ENCODE measurements at places on chromosomes 3 and 15.

DNA sequence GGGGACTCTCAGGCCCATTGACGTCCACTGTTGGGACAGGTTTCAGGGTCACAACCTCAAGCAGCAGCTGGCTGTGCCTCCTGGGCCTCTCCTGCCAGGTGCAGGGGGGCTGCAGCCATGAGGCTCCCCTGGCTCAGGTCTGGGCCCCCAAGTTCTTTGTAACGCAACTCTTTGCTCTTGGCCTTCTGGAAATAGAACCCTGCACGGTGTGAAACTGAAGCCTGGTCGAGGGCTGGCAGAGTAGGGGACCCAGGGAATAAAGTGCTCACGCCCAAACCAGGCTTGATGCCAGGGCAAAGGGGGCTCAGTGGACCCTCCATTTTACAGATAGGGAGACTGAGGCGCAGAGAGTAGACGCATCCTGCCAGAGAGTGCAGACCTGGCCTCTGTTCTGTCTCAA, 771 bp downstream of the CALML4 start:
- no peak for DNase-seq

DNA sequence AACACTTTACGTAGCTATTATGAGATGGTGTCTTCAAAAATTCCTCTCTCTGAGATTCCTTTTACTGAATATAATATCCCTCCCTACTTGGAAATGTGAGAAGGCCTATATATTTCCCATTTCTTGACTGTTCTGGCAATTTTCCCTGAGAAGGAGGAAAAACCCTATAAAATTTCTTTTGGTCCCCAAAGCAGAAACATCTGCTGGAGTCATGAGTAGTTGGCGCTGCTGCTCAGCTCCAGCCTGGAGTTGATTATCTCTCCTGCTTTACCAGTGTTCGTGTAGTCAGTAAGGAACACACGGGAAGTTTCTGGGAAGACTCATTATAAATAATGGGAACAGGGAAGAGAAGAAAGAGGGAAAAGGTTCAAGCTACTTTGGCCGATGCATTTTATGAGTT, 680.1 kb downstream of the EPHA3 start:
- no peak for DNase-seq

DNA sequence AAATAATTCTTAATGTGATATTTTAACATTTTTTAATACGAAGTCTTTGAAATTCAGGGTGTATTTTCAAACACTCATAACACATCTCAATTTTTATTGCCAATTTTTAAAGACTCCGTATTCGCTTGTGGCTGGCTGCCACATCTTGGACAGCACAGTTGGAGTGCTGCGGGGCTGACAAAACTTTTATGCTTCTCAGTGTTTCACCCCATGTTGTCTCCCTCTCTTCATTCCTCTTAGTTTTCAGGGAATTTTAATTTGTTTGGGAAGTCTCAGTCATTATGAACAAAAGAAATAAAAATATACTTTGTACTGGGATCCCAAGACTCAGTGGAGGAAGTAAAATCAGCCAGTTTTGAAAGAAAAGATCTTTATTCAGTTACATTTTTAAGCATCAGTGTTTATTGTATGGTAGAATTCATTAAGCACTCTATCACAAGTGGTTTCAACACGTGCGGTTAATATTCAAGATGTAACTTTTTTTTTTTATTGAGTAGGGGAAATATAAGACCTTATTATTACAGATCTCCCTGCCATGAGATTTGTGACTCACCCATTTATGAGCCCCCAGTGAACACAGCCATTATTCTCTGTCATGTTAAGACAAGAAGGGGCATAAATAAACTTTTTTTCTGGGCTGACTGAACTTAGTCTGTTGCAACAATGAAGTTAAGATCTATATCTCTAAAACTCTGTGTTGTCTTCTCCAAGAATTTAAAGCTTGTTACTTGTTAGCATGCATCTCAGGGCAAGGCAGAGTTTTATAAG, 26.8 kb downstream of the KAT2B start:
- DNase-seq = no peak

DNA sequence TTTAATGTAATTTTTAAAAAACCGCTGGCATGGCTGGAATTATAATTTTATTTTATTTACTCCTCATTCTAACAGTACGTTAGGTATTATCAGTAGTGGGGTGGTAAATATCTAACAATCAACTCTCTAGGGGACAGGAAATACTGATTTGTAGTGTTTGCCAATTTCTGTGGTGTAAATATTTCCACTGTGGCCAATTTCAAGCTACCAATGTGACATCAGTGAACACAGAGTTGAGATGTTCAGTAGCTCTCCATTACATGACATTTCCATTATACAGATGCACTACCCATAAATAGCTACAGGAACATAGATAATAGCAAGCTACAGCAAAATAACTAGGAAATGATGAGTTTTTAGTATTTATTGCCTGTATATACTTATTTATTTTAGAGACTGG, 10.0 kb upstream of the ARL8B start:
- no peak for DNase-seq

GRCh38 chr15:98807262-98807661, 158.9 kb downstream of the IGF1R start:
- DNase-seq = no peak

DNA sequence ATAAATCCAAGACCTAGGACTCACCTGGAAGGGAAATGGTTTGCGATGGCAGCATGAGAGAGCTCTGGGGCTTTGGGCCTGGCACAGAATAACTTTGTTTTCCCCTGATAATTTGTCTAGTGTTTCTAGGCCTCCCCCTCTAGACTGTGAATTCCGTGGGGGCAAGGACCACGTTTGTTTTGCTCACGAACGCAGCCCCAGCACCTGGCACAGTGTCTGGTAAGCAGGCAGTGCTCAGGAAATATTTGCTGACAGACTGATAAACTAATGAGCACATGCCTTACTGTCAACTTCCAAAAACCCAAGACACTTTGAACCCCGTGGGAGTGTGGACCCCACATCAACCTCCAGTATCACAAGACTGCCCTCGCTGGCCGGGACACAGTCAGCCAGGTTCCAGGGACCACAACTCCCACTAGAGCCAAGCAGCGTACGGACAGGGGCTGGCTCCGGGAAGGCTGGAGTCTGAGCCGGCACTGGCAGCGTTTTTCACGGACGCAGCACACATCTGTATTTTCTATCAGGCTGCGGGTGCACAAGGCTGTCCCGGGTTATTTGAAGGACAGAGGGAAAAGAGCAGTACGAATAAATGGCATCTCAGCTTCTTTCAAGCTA, 146.5 kb downstream of the XXYLT1 start:
- DNase-seq = no peak

DNA sequence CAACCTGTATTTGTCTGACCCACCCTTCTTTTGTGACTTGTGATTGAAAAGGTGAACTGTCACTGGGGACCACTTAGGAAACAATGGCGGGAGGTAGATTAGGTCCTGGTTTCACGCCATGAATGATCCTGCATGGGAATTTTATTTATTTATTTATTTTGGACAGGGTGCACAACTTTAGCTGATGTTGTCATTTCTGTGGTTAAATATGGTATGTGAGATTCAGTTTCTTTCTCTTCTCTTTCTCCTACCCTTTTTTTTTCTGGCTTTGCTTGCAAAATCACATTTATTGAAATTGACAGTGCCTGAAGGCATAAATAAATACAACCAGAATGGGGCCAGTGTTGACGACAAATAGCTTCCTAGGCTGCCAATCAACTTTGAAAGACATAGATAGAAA, 18.0 kb upstream of the HTR3E start:
- DNase-seq = no peak

DNA sequence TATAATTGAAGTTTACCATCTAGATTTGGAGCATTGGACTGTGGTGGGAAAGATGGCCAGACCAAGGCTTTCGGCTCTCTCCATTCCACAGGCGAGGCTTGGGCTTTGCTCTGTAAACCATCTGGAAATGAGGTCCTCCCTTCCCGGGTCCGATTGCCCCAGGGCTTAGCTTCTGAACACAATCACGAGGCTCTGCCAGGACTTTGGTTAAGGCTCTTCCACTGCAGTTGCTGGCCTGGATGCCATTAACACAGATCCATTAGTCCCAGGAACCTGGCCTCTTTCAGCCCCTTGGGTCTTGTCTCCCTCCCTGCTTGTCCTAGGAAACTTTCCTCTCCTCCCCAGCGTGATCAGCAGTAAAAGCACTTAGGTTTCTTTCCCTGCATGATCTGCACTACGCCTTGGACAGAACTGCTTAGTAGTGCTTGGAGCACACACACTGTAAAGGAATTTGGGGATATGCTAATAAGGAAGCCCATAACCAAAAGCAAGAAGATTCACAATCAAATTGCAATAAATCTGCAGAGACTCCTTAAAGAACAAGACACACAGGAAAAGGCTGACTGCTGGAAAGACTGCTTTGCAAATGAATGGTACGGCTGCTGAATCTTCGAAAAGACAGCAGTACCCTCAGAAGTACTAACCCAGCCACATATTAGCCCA, 154.3 kb downstream of the ECT2 start:
- no peak for DNase-seq

DNA sequence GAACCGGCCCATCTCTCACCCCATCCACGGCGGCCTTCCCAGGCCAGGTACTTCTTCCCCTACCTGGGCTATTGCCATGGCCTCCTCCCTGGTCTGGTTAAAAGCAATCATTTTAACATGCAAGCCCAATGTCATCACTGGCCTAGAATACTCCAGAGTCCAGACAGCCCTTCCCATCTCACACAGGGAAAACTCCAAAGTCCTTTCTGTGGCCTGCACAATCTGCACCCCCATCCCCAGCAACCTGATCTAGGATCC, 45.8 kb upstream of the SLCO2A1 start:
- no peak for DNase-seq

DNA sequence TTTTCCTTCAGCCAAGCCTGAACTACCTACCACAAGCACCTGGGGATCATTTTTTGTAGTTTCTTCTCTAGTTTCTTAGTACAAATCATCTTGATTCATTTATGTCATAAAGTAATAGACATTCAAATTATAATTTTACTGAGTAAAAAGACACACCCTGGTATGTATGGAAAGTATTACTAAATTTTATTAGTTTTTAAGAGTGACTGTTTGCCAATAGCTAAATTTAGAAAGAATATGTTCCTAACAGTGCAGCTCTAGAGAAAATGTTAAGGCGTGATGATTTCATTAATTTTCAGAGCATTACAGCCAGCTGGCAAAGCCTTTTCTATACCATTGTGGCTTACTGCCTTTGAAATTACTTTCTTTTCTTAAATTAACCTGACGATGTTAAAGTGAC, 612.0 kb upstream of the KCNMB2 start:
- DNase-seq = no peak

DNA sequence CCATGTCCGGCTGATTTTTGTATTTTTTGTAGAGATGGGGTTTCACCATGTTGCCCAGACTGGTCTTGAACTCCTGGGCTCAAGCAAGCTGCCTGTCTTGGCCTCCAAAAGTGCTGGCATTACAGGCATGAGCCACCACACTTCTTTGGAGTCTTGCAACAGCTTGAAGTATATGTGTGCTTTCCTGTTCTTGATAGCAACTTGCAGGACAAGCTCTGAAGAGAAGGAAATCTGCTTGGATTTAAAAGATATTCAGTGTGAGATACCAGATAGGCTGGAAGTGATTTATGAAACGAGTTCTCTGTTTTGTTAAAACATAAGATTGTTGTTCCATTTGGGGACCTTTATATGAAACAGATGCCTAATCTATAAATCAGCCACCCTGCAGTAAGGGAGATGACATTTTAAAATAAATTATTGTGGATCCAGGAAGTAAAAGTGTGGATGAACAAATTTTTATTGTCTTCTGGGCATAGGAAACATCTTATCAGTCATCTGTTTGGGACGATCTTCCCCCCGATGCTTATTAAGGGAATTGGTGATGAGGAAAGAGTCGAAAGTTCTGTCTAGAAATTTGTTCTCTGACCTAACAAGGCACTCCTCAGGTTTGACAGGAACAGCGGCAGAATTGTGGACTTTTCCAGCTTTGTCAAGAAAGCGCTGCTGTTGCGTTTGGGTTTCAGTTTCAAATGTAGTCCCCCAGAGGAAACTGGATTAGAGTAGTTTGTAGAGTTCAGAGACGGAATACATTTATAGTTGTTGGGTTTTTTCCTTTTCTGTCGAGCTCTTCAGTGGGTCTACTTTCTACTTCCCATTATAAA, 53.7 kb upstream of the MAGI1 start:
- no peak for DNase-seq

GRCh38 chr15:69032031-69032430, 17.5 kb downstream of the NOX5 start:
- no peak for DNase-seq

GRCh38 chr15:60824196-60824595, 345.3 kb upstream of the ICE2 start:
- DNase-seq = no peak

GRCh38 chr3:49092938-49093852, 676 bp downstream of the QRICH1 start:
- peak; percentile 49 for DNase-seq

DNA sequence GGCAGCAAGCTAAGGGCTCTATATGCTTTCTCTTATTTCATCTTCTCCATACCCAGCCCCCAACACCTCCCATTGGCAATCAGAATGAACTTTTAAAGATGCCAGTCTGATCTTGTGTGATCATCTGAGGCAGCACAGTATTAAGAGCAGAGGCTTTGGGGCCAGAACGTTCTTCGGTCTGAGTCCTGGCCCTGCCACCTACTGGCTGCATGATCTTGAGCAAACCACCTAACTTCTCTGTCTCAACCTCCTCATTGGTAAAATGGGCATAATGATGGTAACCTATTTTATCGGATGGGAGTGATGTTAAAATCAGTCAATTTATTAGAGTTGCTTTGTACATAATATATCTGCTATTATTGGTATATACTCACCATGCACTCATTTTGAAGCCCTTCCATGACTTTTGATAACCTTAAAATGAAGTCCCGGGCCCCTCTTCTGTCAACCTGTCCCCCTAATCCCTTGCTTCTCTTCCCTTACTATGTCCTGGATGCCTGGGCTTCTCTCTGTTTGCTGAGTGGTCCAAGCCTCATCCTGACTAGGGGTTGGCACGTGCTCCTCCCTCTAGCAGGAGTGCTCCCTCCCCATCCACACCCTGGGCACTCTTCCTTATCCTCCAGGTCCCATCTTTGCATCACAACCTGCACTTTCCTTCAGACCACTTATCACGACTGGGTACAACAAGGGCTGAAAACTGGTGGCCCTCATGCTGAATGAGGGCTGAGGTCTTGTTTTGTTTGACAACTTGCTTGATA, 6.3 kb downstream of the EFCAB12 start:
- DNase-seq = no peak

GRCh38 chr15:78651007-78651406, 10.0 kb upstream of the CHRNB4 start:
- no peak for DNase-seq

DNA sequence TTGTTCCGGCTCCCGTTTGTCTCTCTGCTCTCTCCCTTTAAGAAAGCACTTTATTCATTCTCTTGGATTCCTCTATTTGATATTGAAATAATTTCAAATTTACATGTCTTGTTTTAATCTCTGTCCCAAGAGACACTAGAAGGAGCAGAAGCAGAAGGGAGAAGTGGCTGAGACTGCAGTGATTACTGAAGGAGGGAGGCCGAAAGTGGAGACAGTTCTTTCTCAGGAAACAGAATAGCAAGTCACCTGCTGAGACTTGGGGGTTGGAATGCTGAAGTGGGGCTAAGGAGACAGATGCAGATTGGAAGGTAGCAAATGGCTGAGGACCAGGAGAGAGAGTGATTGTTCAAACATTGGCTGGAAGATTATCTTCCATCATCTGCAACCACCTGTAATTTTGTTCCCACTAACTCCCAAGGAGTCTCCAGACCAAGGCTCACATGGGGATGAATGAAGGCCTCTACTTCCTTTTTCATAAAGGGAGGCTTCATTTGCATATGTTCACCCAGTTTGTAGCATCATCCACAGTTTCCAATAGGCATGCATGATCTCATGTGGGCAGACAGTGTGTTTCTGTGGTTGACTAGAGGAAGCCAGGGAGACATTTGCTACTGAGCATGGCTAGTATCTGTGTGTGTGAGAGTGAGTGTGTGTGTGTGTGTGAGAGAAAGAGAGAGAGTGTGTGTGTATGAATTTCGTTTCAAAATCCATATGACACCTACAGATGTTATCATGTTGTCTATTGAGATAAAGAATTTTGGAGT, 24.0 kb downstream of the LTF start:
- no peak for DNase-seq

All from COR-L47 (cell line).